ENCODE measurements at places on chromosomes 3 and 15.
A peak's percentile ranks its signal among the peaks of the same experiment; 100 is the strongest.

GRCh38 chr3:39440316-39440715, 27.2 kb upstream of the MOBP start:
- no peak for DNase-seq

- no peak for DNase-seq
Observed at GRCh38 chr3:18630295-18630694, 205.2 kb upstream of the SATB1 start.

- DNase-seq: no peak
Observed at GRCh38 chr15:77094397-77095030, 23.6 kb upstream of the TSPAN3 start.

- DNase-seq: no peak
Observed at GRCh38 chr3:187698499-187699399, 3.6 kb downstream of the RTP2 start.

- DNase-seq: peak; percentile 54
Observed at GRCh38 chr3:184289426-184289938, 9.6 kb upstream of the PSMD2 start.

GRCh38 chr3:31319332-31319731, 213.4 kb upstream of the STT3B start:
- no peak for DNase-seq

- DNase-seq: no peak
Observed at GRCh38 chr3:179510496-179510895, 52.2 kb upstream of the ACTL6A start.

GRCh38 chr3:157030712-157031111, 129.2 kb downstream of the CCNL1 start:
- DNase-seq: no peak

GRCh38 chr3:165748094-165748493, 89.1 kb downstream of the BCHE start:
- no peak for DNase-seq

DNA sequence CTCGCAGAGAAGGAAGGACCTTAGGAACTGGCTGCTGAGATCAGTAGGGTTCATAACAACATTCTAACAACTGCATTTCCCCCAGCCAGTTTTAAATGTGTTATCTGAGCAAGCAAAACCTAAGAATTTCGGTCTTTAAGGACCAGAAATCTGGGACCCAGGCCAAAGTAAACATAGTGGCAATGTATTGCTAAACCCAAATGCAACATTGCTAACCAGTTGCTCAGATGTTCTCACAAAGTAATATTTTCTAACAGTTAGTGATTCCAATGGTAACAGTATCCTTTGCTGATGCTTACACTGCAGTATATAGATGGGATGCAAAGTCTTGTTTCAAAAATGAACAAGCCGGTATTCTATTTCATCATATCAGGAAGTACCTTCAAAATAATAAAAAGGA, 254.3 kb downstream of the RYR3 start:
- no peak for DNase-seq

- no peak for DNase-seq
Observed at GRCh38 chr3:53194210-53195065, 33.4 kb downstream of the PRKCD start.

GRCh38 chr3:129345971-129346370, 67.3 kb downstream of the HMCES start:
- no peak for DNase-seq

GRCh38 chr3:11727207-11727606, 83.5 kb upstream of the VGLL4 start:
- DNase-seq: no peak

- no peak for DNase-seq
Observed at GRCh38 chr3:139473155-139473771, 3.1 kb downstream of the RBP2 start.

- DNase-seq: no peak
Observed at GRCh38 chr3:58434511-58434910, 879 bp upstream of the PDHB start.

DNA sequence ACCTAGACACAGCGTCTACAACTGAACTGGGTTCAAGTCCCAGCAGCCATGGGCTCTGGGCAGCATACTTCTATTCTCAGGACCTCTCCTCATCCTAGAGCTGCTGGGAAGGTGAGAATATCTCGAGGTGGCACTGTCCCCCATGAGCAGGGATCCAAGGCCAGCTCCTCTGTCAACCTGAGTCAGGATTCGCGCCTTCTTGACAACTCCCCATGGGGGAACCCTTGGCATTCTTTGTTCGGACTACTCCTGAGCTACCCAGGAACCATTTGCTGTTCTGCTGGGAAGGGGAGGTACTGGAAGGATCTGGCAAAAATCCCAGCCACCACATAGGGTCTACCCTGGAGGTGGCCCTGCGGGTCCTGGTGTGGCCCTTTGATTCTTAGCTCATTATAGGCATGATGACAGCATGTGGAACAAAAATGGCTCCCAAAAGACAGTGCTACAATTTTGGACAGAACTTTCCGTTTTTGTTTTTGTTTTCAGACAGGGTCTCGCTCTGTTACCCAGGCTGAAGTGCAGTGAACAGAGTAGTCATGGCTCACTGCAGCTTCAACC, 22.3 kb downstream of the PLXNB1 start:
- DNase-seq: no peak

DNA sequence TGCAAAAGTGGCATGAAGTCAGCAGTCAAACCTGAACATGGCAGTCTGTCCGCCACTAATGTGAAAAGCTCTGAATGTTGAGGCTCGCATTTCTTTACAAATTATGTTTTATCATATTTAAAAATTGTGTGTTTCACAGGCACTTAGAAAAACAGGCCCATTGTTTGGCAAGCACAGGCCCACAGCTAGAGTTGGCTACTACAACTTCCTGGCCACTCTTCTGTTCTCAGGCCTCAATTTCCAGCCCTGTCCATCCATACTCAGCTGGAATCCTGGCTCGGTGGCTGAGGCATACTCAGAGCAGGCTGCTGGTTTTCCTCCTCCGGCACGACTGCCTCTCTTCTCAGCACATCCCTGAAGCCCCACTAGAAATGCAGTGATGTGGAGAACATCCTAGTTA, 44.3 kb downstream of the C2CD4B start:
- DNase-seq: no peak

- no peak for DNase-seq
Observed at GRCh38 chr15:57423599-57424140, 47.4 kb downstream of the CGNL1 start.

GRCh38 chr3:157226173-157226847, 66.4 kb upstream of the CCNL1 start:
- DNase-seq: no peak

DNA sequence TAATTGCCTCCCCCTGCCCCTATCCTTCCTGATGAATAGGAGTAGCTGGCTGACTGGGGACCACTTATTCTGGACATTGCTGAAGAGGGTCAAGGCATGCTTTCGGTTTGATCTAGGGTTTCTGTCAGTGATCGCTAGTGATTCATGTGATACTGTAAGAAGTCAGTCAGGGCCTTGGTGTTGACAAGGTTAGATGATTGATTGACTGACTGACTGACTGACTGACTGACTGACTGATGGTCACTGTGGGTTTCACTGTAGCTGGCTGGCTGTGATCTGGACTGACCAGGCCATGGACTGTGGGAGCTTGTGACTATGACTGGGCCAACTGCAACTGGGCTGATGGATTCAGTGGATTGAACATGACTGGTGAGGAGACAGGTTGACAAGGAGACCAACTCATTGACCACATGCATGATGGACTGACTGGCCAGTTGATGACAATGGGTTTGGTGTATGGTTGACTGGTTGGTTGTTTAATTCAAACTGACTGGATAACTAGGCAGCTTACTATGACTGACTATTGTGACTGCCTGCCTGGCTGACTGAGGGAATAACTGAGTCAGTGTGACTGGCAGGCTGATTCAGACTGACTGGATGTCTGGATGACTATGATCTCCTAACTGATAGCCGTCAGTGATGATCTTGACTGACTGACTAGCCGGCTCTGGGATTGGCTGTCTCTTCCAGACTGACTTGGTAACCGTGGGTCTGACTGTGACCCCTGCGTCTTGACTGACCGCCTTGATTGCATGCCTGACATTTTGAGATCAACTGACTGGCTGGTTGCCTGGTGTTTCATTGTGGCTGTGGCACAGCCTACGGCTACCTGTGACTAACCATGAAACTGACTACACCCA, 509.9 kb downstream of the SHQ1 start:
- DNase-seq: peak; percentile 17

GRCh38 chr3:7241584-7242302, 380.8 kb downstream of the GRM7 start:
- DNase-seq: no peak

GRCh38 chr3:56459719-56460118, 8.5 kb downstream of the ERC2 start:
- no peak for DNase-seq

- DNase-seq: no peak
Observed at GRCh38 chr3:152945556-152945955, 110.6 kb downstream of the P2RY1 start.

DNA sequence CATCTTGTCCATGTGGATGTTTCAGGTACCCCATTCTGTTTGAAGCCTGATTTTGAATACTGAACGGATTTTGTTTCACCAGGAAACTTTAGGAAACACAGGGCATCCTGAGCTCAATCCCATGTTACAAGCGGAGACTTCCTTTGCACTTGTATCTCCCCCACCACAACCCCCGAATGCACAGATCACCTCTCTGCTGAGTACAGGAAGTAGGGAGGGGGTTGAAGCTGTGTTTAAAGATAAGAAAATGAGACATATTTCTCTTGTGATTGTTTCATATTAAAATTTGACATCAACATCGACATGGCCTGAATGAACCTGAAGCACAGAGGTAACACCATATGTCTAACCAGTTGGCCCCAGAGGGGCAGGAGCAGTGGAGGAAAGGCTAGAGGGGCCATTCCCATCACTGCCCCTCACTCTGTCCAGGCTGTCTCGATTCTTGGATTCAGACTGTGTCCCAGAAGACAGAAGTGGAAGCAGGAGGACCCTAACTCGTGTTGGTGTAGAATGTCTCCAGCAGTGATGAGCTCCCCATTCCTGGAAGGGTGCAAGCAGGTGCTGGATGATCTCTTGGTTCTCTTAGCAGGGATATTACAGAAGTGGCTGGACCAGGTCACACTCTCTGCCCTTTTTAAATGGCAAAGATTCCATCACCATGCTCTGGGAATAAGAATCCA, 59.6 kb upstream of the IQSEC1 start:
- DNase-seq: no peak

GRCh38 chr3:29271475-29271874, 9.4 kb upstream of the RBMS3 start:
- no peak for DNase-seq

DNA sequence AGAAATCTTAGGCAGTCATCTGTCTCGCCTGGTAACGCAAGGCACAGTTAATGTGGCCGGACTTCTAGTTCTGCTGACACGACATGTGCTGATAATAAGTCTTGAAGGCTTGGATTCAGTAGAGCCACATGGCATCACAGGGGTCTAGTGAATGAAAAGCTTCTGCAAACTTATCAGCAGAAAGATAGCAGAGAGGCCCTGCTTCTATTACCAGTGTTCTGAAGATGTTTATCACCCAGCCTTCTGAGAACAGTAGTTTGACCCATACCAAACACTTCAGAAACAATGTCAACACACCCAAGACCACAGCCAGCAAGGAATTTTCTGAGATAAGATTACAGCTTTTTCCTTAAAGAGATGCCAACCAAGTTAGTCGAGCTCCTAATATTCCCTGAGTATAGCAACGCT, 102.7 kb upstream of the UMPS start:
- DNase-seq: no peak

- DNase-seq: no peak
Observed at GRCh38 chr15:38620851-38621594, 56.4 kb upstream of the RASGRP1 start.

GRCh38 chr3:56813653-56813960, 11.9 kb upstream of the ARHGEF3 start:
- DNase-seq: no peak

GRCh38 chr15:20340331-20340811, 201.2 kb downstream of the GOLGA6L6 start:
- no peak for DNase-seq
